ENCODE measurements at places on chromosomes 2 and 18.

DNA sequence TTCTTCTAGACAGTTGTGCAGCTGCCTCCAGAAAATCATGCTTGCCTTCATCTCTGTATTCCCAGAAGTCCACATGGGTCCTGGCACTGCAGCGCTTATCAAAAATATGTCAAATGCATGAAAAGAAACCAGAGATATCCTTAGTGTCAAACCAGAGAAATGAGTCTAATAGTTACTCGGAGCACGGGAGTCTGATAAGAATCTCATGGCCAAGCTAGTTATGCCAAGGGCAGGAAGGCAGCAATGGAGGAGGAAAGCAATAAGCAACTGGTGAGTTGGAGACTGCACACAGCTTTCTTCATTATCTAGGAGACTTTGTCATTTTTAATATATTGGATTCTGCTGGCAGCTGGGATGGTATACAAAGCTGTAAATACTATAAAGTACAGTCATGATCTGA is 38.6 kb downstream of the TRIB2 start:
- no peak for DNase-seq

- no peak for DNase-seq
Observed at GRCh38 chr2:7685342-7686015, 768.3 kb downstream of the RNF144A start.

GRCh38 chr2:120235681-120236080 is 12.5 kb upstream of the TMEM185B start:
- DNase-seq: no peak

GRCh38 chr2:64786343-64787018 is 132.8 kb upstream of the SERTAD2 start:
- no peak for DNase-seq

DNA sequence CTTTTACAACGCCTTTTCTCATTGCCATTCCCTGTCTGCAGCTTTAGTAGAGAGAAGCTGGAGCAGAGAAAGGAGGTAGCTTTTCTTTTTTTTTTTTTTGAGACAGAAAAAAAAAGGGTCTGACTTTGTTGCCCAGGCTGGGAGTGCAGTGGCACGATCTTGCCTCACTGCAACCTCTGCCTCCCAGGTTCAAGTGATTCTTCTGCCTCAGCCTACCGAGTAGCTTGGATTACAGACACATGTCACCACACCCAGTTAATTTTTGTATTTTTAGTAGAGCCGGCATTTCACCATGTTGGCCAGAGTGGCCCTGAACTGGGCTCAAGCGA is 25.0 kb upstream of the ACSL3 start:
- DNase-seq: no peak

DNA sequence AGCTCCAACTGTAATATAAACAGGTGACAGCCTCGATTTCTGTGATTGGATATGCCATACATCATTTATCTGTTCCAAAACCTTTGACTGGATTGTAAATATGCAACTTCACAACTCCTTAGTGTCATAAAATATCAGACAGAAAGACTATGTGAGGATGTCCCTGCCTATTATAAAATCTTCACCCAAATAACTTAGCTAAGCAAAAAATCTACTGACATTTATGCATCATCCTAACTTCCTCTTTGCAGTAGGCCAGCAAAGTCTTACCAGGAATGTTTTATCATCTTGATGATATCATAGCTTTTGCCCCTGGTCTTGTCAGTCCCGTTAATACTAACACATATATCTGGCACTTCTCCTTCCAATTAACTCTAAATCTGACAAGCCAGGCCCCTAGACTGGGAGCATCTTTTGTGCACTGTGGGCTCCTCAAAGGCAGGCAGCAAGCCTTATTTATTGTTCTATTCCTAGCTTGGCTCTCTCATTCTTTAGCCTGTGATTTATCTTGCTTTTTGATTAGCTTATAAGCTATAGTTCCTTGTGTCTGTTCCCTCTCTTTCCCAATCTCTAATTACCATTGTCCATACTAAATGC is 356.5 kb upstream of the HNMT start:
- no peak for DNase-seq

- DNase-seq: no peak
Observed at GRCh38 chr18:8525692-8526091, 83.5 kb upstream of the RAB12 start.
